ENCODE measurements at places on chromosomes 16 and 17. TPM values are rescaled to one million over a fixed set of nuclear protein-coding genes. Genes with fewer than 3 reads are reported as not detected.

DNA sequence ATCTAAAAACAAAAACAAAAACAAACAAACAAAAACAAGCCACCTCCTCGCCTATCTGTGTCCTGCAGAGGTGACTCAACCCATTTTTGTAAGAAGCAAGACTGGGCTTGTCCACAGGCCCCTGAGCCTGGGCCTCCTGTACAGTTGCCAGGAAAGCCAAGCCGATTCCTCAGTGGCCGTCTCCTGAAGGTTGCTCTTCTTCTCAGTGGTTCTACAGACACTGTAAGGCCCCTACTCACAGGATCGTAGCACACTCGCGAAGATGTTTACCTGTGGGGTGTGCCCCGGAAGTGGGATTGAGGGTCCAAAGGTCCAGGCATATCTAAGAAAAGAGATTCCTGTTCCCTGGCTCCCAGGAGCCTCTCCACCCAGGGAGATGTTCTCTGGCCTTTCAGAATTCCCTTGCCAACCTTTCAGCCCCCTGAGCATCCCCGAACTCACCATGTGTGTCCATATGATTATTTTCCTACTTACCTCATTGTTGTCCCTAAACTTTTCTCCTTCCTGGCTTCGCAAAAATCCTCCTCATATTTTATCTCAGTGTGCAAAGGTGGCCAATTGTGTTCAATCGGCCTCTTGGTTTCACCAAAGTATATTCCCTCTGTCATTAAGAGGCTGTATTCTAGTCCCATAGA is 7.5 kb upstream of the CES3 start:
- no peak for DNase-seq

Gene PDIA2
- 2.4 TPM for total RNA-seq

Gene CCL8
- total RNA-seq = 0.35 TPM

DNA sequence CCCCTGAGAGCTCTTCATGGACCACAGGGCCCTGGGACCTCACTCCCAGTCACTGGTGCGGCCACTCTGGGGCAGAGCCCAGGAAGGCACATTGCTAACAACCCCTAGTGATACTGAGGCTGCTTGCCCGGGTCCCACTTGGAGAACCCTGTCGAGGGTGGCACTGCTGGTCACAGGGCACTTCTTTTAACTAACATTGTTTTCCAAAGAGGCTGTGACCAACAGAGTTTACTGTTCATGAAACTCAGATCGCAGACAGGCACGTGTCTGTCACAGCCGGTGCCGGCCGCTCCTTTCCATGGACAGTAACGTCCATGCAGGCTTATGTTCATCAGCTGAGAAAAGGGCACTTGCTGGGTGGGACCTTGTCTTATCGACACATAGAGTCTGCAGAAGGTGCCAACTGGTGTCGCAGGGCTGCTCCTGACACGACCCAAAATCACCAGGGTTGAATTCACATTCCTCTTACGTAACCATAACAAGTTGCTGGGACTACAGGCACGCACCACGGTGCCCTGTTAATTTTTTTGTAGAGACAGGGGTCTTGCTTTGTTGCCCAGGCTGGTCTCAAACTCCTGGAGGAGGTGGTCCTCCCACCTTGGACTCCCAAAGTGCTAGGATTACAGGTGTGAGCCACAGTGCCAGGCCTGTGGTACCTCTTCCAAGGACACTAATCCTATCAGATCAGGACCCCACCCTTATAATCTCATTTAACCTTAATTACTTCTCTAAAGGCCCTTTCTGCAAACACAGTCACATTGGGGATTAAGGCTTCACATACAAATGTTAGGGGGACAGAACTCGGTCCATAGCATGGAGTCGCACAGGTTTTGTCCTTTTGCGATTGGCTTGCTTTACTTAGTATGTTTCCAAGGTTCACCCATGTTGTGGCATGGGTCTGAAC is 1.2 kb upstream of the ZC3H18 start:
- DNase-seq = no peak

- DNase-seq = no peak
Observed at GRCh38 chr17:17987187-17987896, 14.7 kb downstream of the DRC3 start.

DNA sequence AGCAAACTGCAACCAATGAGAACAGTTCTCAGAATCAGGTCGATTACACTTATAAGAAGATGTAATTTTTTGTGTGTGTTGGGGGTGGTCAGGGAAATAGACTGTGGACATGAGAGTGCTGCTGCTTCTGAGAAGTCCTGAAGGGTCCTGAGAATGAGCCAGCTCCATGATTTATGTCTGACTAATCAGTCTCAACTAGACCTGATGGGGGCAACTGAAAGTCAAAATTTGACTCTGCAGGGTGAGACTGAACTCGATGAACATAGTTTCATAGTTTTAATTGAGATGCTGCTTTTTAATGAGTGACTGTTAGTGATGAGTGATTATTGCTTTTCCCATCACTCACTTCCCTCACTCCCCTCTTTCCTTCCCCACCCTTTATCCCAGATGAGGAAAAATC is 37.3 kb downstream of the SMARCE1 start:
- DNase-seq = no peak

DNA sequence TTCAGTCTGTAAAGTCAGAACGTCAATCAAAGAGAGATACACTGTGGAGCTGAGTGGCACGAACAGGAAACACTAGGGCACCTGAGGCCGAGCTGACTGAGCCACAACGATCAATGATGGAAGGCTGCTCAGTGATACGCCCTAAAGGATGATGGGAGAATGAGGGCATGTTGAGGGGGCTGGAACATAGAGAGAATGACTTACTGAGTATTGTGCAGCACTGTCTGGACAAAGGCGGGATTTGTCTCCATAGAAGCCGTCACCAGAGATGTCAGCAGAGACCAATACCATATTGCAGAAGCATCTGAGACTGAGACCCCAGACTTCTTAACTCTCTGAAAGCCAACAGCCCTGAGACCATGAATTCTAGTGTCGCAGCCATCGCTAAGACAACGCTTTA is 33.4 kb downstream of the ZZEF1 start:
- DNase-seq = no peak

Gene ASGR2
- total RNA-seq = 0.62 TPM

GRCh38 chr16:5882087-5882640 is 784.6 kb upstream of the EEF2KMT start:
- DNase-seq = no peak

Gene MYH11
- total RNA-seq = 64.7 TPM

- no peak for DNase-seq
Observed at GRCh38 chr17:36184023-36184765, 7.8 kb upstream of the TBC1D3B start.

GRCh38 chr17:78738278-78738677 is 43.8 kb downstream of the CYTH1 start:
- no peak for DNase-seq

DNA sequence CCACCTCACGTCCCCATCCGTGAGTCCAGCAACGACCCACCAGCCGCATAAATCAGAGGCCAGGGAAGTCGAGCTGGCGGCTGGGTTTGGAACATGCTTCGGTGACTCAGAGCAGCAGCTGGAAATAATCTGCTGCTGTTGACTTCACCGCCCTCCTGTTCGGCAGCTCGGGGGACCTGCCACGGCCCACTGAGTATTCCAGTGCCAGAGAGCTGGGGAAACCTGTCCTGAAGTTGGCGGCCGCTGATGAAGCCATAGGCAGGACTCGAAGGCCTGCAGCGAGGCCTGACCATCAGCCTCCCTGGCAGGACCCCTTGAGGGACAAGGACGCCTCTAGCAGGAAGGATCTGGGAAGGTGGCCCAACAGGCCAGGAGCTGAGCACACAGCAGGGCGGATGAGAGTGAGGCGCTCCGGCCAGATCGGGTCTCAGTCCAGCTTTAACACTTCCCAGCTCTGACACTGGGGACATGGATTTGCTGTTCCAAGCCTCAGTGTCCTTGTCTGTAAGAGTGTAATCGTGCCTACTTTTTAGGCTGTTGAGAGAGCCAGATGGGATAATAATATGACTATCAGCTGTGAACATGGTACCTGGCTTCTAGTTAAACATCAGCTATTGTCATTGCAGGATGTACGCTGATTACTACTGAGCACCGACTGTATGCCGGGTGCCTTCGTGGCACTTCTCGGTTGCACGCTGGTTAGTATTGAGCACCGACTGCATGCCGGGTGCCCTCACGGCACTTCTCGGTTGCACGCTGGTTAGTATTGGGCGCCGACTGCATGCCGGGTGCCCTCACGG is 50.4 kb upstream of the CIBAR2 start:
- peak; percentile 75 for DNase-seq

DNA sequence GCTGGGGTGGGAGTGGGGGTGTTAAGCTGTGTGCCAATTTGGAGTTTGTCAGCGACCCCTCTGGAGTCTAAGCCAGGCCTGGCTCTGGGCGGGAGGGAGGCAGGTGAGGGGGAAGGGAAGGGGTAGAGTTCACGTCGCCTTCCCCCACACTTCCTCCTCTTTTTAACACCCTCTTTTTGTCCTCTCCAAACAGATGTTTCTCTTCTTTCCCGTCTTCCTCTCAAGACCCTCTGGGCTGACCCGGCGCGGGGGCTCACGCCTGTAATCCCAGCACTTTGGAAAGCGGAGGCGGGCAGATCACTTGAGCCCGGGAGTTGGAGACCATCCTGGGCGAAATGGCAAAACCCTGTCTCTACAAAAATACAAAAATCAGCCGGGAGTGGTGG is 3.3 kb downstream of the HOXB1 start:
- DNase-seq = no peak

Gene PLXDC1
- 7.6 TPM for total RNA-seq

DNA sequence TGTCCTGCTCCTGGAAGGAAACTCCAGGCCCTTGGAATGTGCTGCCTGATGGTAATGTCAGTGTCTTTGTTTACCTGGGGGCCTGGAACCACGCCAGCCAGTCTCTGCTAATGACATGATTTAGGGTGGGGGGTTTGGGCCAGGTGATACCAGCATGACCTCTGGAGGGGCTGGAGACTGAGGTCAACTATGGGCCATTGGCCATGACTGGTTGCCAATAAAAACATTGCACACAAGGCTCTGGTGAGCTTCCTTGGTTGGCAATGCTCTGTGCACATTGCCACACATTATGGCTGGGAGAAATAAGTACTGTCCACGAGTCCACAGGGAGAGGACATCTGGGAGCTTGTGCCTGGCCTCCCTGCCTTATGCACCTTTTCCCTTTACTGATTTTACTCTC is 52.5 kb downstream of the LITAF start:
- DNase-seq = no peak

Gene PITPNM3
- total RNA-seq = 3.1 TPM

Gene FBXO39
- total RNA-seq = 0.12 TPM

DNA sequence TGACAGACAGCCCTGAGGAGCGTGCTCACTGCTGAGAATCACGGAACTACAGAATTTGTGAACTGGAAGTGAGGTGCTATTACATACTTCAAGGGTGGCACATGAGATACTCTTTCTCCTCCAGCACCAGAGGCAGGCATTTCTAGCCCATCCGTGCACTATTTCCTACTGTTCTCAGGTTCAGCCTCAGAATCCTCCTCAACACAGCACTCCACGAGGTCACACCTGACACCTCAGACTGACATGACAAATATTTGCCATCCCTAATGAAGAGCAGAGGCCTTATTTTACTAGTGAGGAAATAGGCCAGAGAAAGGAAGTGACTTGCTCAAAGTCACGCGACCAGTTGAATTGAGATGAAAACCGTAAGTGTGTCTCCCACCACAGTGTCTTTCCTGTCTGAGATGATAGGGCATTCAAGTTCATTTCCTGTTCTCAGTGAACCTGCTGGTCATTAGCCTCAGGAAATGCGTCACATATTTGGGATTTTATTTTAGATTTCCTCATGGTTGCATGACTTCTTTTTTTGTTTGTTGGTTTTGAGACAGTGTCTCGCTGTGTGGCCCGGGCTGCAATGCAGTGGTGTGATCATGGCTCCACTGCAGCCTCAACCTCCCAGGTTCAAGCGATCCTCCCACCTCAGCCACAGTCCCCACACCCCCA is 23.6 kb downstream of the SEZ6 start:
- DNase-seq = no peak

DNA sequence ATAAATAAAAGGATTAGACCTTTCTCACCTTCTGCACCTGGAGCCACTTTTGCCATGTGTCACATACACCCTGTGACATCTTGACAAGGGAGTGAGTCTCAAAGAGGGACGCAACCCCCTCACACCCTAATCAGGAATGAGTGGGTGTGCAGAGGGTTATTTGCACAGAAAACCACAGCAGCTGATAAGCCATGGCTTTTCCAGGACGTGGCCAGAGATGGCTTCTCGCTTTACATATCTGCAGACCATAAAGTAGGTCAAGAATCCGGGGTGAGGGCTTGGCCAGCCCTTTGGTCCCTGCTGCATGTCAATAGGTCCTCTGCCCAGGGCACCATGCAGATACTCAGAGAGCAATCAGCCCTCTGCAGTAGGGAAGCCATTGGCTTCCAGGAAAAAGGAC is 2.4 kb upstream of the CD300LF start:
- DNase-seq = no peak

Measured in left cardiac atrium (tissue), 4 donors.